ENCODE measurements at places on chromosomes 2 and 18.
A peak's percentile ranks its signal among the peaks of the same experiment; 100 is the strongest.

GRCh38 chr2:104853534-104854497, at the start of gene POU3F3:
POU3F3 (plus strand) TSS chr2:104854115; CDS start chr2:104855511, 1,396 bp downstream.
- DNase-seq: peak; percentile 24

DNA sequence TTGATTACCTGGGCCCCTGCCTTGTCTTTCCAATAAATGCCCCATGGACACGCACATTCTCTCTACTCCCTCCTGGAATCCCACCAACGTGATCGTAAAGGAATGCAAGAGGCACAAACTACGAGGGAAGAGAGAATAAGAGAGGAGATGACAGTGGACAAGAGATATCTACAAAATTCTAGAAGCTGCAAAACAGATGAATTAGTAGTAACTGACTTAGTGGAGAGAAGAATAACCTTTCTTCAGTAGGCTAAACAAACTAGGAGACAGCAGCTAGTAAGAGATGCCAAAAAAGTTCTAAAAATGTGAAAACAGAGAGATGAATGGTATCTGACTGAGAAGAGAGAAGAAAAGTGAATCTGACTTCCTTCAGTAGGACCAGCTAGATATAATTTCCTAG, 43.5 kb upstream of the MYCN start:
- no peak for DNase-seq

GRCh38 chr2:47639467-47639866, 143.5 kb upstream of the MSH6 start:
- DNase-seq: no peak

DNA sequence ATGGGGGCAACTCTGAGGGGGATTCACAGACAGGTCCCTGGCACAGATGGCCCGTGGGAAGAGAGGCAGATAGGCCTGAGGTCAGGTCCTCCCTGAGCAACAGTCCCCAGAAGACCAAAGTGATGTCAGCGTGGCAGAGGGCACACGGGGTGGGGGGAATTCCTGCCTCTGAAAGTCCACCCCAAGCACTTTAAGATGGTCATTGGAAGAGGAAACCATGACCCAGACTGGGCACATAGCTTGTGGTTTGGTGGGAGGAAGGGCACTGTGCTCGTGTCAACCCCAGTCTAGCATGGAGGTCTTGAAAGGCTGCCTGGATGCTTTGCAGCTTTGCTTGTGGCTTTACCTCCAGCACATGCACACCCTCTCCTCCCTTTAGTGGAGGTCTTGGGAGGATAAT, 38.0 kb upstream of the SIX2 start:
- DNase-seq: no peak

DNA sequence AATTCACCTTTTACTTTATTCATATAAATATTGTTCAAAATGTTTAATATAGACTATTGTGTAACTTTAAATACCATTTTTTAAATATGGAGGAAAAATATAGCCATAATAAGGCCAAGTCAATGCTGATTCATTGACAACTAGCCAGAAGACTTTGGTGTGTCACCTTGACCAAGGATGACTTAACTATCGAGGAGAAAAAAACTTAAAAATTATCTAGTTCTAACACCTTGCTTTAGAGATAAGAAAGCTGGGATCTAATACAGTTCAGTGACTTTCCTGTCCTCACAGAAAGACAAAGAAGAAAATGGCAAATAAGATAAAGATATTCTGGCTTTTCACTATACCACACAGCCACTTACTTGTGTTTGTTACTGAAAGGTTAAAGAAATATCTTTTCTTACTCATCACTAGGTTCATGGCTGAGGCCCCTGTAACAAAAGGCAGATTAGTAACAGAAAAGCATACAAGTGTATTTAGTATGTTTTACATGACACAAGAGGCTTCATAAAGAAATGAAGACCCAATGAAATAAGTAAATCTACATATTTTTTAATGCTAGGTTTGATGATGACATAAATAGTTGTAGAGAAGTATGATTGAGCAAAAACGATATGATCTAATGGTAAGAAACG, 65.9 kb upstream of the LRRTM1 start:
- no peak for DNase-seq

DNA sequence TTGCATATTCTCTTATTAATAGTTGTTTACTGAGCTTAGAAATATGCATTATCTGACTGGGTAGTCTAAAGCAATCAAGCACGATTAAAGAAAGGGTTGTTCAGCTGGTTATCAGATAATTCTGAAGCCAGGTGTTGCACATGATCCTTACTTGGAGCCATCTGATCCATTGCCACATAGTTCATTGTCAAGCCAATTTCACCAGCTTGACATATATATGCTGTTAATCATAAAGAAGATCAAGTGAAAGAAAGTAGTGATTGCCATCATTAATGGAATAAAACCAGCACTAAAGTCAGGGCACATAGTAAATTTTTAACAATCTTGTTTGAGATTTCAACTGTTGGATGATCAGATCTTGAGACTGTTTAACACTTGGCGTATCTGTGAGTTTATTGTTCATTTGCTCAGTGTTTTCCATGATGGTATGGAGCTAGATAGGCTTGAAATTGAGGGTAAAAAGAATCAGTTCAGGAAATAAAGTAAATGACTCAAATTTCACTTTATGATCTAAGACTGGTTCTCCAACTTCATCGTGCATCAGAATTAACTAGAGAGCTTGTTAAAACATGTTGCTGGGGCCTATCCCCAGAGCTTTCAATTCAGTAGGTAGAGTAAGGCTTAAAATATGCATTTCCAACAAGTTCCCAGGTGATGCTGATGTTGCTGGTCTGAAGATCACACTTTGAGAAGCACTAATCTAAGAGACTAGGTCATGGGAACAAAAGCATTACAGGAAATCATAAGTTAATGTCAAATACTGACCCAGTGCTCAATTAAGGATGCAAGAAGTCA, 539.6 kb downstream of the SATB2 start:
- no peak for DNase-seq

- DNase-seq: no peak
Observed at GRCh38 chr2:219626540-219626939, 890 bp upstream of the SLC4A3 start.
